IPS-NIHi11 (cell line): ENCODE measurements at places on chromosomes 13 and 19.

- no peak for DNase-seq
These were observed 322 bp downstream of the ZNF558 start for GRCh38 chr19:8831832-8832131.

- DNase-seq: peak; percentile 77
These were observed at the start of gene USHBP1 for GRCh38 chr19:17264641-17264979. USHBP1 (minus strand) TSS chr19:17264745; CDS start chr19:17264299, 446 bp downstream.

GRCh38 chr13:50284540-50284939 lies 269.3 kb downstream of the KCNRG start:
- DNase-seq: no peak

GRCh38 chr13:86684402-86684801 lies 885.2 kb upstream of the SLITRK6 start:
- no peak for DNase-seq

- DNase-seq: no peak
These were observed 1.4 kb upstream of the BST2 start for GRCh38 chr19:17406887-17407196.

- DNase-seq: peak; percentile 85
These were observed 16.2 kb downstream of the CERS1 start for GRCh38 chr19:18879579-18880373.

DNA sequence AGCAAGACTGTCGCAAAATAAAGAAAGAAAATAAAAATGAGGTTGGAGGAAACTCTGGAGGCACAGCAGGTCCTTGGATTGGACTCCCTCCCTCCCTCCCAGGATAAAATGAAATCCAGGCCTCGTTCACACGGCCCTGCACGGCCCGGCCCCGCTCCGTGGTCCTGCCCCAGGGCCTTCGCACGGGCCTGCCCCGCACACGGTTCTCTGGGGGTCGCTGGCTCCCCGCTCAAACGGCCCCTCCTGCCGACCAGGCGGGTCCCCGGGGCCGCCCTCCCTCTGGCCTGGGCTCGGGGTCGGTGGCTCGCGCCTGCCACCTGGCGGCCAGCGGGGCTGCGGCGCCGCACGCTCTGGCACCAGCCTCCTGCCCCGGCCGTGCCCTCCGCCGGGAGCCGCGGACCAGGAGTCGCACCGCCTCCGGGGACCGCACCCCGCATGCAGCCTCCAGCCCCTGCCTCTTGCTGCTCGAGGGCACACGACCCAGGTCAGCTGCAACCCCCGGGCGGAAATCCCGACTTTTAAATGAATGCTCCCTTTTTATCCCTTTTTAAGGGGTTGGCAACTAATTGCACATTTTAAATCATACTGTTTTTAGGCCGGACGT lies 1.5 kb upstream of the WDR18 start:
- DNase-seq: peak; percentile 99

GRCh38 chr19:50649433-50650391 lies at the start of gene C19orf81:
C19orf81 (plus strand) TSS chr19:50649445; CDS start chr19:50649445, 0 bp downstream.
- peak; percentile 66 for DNase-seq

DNA sequence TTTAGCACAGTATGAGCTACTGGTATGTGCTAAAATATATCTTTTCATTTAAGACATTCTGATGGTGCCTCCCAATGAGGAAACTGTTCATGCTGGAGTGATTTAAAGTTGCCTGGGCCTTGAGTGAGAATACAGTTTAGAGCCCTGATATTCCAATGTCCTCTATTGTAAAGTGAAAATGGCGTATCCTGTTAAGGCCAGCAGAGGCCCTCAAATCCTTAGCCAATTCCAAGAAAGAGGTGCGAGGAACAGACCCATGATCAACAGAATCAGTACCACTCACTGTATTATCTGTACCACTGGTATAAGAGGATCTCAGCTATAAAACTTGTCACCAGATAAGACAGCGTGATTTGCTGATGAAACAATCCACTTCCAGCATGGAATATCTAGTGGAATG lies 273.1 kb upstream of the SLITRK5 start:
- no peak for DNase-seq

- no peak for DNase-seq
These were observed 134.5 kb upstream of the KL start for GRCh38 chr13:32881777-32882145.

DNA sequence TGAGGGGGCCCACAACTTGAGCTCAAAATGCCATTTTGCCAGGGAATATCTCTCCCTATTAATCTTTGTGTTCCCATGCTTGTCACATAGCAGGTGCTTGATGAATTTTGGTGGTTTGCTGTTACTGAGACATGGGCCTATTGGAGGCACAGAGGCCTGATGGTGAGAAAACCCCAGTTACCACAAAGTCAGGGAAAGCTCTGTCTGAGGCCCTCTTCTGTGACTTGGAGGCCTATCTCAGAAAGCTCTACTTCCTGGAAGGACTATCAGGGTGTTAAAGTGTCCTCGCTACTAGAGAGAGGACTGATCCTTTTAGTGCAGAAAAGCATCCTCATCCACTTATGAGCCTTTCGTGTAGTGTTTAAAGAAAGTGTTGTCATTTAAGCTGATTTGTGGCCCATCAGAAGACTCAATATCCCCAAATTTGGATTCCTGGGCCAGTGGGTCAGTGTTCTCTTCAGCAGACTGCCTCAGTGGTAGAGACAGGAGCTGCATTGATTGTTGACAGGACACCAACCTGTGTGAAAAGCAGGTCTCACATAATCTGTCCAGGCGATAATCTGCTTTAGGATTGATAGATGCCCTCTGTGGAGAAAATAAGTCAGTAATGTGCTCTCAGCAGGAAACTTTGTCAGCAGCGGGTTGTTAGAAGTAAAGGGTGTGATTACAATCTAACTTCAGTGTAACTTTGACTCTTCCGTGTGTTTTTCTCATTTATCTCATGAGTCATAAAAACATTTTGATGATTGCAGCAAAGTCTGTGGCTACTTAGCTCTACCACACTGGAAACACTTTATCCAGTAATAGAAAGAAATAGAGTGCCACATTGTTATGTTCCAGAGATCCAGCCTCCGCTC lies 121.0 kb downstream of the AKAP11 start:
- DNase-seq: no peak
